ENCODE measurements at places on chromosomes 12 and 14.

GRCh38 chr12:39294715-39295114, 148.2 kb downstream of the KIF21A start:
- DNase-seq = no peak

DNA sequence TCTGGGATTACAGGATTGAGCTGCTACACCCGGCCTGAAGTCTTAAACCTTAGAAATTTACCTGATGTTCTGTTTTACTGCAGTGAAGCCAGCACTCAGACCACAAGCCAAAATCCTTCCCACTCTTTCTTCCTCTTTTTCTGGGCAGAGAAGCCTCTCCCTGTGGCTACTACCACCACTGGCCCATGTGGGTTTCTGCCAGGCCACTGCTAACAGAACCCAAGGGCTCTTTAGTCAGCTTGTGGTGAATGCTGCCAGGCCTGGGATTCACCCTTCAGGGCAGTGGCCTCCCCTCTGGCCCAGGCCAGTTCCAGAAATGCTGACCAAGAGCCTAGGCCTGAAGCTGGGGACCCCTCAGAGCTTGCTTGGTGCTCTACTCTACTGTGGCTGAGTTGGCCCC, 35.3 kb downstream of the GAS2L3 start:
- no peak for DNase-seq

DNA sequence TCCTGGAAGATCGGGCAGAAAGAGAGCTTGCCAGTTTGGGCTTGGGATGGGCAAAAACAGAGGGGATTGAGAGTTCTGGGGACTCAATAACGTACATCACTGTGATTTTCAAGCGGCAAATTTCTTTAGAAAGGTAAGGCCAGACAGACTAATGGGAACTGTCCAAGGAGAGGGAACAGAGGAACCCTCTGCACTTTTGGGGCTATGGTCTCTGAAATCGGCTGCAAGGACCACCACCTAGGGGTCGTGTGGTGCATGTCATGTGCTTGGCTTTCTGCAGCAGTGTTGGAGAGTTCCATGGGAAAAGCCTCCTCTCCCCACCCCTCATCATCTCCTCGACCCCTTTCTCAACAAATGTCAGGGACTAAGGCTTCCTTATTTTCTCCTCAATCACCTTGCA, 79.6 kb downstream of the PPM1A start:
- no peak for DNase-seq

GRCh38 chr12:88144037-88144436, 1.9 kb downstream of the TMTC3 start:
- no peak for DNase-seq

- no peak for DNase-seq
These were observed 148.7 kb downstream of the ETV6 start for GRCh38 chr12:11798006-11798708.

DNA sequence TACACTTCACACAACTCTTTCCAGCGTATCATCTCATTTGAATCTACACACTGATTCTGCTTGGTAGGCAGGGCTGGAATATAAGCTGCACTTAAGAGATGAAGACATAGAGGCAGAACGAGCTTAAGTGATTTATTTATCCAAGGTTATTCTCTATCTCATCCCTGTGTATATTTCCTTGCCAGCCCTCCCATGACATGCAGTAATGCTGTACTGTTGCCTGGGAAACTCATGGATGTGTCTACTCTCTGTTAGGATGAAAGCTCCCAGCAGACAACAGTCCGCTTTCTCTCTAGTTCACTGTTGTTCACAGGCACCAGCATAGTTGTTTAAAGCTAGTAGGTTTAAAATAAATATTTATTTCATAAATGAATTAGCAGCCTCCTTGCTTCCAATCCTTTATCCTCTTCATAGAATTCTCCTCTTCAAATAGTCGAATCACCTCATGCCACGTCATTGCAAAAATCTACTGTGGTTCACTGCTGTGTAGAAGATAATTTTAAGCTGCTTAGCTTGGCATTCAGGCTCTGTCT, 25.4 kb downstream of the FGF6 start:
- no peak for DNase-seq

DNA sequence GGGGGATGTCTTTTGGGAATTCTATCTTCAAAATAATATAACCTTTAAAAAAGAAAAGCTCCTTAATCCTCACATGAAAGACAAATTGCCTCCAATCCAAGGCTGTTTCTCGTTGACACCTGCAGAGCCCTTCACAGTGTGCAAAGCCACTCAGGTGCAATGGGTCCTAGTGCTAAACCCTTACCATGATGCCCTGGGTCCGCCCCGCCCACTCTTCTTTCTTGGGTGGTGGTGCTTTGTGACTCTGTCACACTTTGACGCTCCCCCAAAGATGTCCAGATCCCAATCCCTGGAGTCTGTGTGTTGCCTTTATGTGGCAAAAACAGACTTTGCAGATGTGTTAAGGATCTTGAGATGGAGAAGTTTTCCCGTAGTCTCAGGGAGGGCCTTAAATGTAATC, 29.7 kb downstream of the CLMN start:
- no peak for DNase-seq

DNA sequence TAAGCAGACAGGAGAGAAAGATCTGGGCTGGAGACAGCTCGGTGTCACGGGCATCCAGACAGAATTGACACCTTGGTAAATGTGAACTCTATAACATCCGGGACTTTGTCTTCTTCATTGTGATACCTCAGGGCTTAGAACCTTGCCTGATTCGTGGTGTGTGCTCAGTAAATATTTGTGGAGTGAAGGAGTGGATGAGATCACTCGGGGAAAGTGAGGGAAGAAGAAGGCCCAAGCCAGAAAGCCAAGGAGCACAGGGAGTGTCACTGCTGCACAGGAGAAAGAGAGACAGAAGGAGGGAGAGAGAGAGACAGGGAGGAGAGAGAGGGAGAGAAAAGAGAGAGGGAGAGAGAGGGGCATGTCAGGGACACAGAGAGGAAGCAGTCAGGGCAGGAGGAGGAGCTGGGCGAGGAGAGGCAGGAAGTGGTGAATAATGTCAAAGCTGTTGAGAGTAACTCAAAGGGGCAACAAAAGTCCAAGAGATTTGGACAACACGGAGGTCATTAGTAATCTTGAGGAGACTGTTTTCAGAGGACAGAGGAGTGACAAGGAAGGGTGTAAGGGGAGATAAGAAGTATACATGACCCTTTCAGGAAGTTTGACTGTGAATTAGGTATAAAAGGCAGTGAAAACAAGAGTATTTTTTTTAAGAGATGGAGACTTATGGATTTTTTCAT, 141.6 kb upstream of the MAX start:
- no peak for DNase-seq
